ENCODE measurements at places on chromosomes 6 and 20.

GRCh38 chr20:9130521-9130920, 61.6 kb downstream of the PLCB4 start:
- DNase-seq, result no peak

- DNase-seq, result no peak
Measured at GRCh38 chr6:157433678-157434081, 52.7 kb downstream of the ZDHHC14 start.

GRCh38 chr6:14119784-14120183, 2.2 kb downstream of the CD83 start:
- no peak for DNase-seq

DNA sequence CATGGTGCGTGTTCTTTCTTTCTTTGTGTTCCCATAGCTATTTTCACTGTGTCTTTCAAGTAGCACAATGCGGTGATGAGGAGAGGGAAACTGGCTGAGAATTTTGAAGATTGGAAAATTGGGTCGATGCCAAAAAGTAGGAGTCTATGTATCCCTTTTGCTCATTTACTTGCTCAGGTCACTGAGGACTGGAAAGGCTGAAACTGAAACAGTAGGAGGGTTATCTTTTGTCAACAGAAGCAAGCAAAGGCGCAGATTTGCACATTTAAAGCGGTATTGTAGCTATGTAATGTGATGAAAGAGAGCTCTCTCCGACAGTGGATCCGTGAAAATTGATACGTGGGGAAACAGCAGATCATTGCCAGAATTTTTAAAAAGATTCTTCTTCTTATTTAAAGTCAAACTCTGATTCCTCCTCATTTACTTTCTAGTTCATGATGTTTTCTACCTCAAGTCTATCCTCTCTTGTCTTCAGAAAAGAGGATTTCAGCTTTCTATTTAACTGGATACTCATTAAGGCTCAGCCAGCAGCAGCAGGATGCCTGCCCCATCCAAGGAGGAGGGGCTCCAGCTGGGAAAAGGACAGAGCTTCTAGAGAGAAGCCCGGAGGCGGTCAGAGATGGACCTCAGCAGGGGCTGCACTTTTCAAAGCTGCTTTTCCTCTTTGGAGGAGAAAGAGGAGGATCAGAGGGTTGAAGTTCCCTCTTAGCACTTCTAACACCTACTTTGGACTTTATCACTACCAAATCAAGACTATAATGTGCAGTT, 15.9 kb upstream of the FYN start:
- no peak for DNase-seq

DNA sequence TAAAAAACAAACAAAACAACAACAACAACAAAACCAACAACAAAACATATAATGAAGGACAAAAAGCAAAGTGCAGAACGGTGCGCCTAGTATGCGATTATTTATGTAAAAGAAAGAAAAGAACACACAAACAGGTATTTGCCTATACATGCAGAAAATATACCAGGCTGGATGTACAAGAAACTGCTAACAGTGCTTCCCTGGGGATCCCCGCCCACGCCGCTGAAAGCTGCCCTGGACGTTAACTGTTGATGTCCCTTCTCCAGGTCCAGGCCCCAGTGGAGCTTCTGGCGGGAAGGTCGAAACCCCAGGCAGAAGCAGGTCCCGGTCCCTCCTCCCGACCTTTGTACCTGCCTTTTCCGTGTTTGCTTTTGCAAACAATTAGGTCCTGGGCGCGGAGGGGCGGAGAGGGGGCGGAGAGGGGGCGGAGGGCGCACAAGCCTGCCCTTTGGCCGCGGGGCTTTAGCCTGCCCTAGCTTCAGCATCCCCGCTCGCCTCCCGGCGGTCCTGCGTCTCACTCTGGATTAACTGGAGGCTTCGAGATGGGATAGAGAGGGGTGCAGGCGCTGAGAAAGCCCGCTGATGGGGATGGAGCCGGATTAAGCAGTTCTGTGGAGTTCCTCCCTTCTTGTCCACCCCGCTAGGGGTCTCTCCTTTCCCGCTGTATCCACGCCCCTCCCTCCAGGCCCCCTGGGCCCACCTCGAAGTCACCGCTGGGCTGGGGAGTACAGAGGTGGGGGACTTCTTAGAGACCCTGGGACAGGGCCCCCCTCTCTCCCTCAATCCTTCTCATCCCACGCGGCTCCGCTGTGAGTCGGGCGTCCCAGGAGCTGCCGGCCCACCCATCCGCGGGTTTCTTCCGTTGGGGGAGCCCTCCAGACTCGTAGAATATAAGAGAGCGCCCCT, 8.2 kb upstream of the AHCY start:
- DNase-seq, result no peak

- no peak for DNase-seq
Measured at GRCh38 chr6:51330971-51331370, 512.3 kb downstream of the TFAP2B start.

GRCh38 chr20:62531046-62531838, 55.4 kb upstream of the GATA5 start:
- no peak for DNase-seq

DNA sequence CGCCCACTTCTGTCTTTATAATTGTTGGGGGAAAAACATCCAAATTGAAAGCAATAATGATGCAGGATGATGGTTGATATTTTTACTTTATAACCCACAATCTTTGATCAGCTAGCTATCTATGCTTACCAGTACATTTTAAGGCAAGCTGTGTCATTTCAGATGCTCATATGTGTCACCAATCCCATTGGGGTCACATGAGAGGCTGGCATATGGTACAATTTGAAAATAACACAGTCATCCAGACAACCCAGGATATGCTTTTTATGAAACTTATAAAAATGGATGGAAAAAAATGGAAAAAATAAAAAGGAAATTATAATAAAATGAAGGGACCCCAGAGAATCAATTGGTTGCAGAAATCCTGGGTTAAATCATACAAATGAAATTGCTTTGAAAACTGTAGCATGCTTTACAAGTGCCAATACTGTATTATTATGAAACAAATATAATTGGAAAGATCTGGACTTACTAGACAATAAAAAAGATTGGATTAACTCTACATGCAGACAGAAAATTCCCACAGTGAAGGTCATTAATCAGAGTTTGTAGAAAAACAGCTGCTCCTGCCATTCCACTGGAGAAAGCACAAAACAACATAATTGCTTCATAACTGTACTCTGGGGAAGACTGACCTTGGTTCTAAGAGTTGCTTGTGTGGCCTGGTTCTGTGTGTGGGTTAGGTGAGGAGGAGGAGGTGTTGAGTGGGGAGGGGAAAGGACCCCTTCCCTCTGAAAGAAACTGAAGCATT, 13.3 kb upstream of the PRIM2 start:
- DNase-seq, result no peak

GRCh38 chr20:15339264-15339663, 1001.9 kb upstream of the FLRT3 start:
- DNase-seq, result no peak

DNA sequence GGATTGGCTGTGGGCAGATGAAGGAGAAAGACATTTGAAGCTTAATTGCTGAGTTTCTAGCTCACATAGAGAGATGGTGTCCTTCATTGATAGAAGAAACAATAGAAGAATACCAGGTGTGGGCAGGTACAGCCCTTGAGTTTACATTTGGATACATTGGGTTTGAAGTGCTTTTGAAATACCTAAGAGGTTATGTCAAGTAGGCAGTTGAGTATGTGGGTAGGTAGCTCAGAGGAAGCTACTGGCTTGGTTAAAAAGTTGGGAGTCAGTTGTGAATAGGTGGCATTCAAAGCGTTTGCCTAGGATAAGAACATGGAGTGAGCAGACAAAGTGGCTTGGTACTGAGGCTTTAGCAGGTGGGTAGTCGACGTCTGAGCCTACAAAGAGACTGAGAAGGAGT, 25.0 kb downstream of the NDUFAF5 start:
- DNase-seq, result no peak

- DNase-seq, result no peak
Measured at GRCh38 chr20:37343994-37344355, 2.0 kb upstream of the SRC start.

DNA sequence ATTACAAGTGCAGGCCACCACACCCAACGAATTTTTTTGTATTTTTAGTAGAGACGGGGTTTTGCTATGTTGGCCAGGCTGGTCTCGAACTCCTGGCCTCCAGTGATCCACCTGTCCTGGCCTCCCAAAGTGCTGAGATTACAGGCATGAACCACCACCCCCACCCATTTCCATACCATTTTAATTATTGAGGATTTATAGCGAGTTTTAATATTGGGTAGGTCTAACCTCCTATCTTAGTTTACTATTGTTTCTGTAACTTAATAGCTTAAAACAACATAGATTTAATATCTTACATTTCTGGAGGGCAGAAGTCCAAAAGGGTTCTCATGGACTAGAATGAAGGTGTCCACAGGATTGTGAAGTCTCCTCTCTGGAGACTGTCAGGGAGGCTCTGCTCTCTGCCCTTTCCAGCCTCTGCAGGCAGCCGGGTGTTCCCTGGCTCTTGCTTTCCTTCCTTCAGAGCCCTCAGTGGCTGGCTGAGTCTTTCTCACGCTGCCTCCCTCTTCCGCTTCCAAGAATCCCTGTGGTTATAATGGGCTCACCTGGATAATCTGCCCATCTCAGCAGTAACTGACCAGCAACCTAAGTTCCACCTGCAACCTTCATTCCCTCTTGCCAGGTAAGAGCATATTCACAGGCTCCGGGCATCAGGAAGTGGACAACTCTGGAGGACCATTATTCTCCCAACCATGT, 18.6 kb upstream of the BCAS4 start:
- no peak for DNase-seq

GRCh38 chr6:135030532-135031178, 24.0 kb downstream of the HBS1L start:
- no peak for DNase-seq

DNA sequence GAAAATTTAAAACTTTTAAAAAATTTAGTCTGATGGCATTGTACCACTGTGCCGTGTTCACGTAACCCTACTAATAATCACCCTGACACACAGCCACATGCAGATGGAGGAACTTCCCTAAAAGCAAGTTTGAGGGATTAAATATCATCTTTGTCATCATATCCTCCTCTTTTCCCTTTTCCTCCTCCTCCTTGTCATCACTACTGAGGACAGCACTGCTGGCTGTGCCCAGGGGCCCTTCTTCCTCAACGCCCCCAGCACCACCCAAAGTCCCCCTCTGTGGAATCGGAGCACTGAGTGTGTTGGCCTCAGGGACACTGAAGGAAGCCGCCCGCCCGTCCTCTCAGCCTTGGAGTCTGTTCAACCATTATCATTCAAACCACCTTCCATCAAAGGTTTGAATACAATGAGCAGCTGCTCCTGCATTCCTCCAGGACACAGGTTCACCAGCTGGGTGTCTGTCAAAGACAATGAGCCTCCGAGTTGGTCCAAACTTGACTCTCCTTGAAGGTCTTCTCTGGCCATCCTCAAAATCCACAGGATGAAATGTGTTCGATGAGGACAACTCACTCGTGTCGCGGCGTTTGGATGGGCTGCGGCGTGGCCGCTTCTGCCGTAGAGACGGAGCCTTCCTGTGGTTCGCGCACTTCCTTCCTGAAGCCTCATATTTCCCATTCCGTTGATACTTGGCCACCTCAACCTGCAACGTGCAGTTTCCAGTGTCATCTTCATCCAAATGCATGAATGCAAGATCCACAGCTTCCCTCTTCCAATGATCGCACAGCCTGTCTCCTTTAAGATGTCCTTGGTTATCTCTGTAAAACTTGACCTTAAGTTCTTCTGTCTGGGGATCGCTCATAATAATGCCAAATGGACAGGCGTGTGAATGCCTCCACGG, 23.3 kb downstream of the NQO2 start:
- no peak for DNase-seq

DNA sequence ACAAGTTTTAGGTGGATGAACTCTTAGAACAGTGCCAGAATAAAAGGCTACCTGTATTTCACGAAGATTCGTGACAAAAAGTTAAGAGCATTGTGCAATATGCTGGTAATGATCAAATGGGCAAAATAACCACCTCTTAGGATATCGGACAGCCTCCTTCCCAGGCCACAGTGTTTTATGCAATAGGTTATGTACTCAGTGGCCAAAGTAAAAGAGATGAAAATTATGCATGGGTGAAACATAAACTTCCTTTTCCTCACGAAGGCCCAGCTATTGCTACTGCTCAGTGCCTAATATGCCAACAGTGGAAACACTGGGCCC, 153.6 kb upstream of the SIM1 start:
- no peak for DNase-seq

DNA sequence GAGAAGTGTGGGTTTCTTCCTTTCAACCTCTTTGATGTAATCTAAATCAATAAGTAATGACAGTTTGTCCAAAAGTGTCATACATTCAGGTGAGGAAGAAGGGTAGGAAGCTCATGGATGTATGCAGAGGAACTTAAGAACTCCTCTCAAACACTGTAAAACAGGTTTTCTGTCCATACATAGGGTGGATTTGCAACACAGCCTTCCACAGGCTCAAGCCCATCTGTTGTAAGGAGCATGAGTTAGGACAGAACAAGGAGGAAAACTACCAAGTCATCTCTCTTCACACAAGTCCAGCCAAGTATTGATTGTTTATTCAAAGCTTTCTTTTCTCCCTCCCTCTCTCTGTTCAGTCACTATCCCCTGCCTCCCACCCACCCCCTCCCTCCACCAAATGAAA, 49.0 kb upstream of the CDYL start:
- no peak for DNase-seq

GRCh38 chr6:36329798-36330291, 6.8 kb downstream of the BNIP5 start:
- DNase-seq, result no peak

GRCh38 chr6:38154731-38155130, 335.2 kb downstream of the ZFAND3 start:
- DNase-seq, result no peak

GRCh38 chr20:63246490-63247288, 7.6 kb downstream of the NKAIN4 start:
- no peak for DNase-seq

DNA sequence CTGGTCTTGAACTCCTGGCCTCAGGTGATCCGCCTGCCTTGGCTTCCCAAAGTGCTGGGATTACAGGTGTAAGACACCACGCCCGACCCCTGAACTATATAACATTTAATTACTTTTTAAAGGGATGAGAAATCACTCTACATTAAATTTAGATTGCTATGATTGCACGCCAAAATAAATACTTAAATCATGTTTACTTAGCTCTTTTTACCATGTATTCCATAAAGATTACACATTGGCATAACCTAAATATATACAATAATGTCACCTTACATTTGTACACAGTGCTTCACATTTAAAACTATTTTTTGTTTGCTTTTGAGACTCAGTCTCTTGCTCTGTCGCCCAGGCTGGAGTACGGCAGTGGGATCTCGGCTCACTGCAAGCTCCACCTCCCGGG, 86.4 kb downstream of the IRAK1BP1 start:
- DNase-seq, result no peak

DNA sequence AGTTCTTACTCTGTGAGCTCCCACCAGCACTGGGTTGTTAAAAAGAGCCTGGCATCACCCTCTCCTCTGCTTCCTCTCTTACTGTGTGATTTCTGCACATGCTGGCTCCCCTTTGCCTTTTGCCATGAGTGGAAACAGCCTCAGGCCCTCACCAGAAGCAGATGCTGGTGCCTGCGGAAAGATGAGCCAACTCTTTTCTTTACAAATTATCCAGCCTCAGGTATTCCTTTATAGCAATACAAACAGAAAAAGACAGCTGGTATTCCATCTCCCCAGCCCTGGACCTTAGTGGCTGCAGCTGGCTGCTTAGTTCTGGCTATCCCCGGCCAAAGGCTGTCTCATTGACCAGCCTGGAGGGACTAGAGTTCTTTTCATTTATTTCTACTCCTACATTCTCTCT, 129.1 kb downstream of the IMPG1 start:
- no peak for DNase-seq

- no peak for DNase-seq
Measured at GRCh38 chr20:23143098-23143497, 57.0 kb upstream of the CD93 start.

Data from stimulated activated CD4-positive, alpha-beta T cell treated with anti-CD3 and anti-CD28 coated beads, TNF-alpha, amount 100 ng/mL, for 1 hour (primary cell).